ENCODE measurements at places on chromosomes 1 and 21. TPM values are rescaled to one million over a fixed set of nuclear protein-coding genes. Genes with fewer than 3 reads are reported as not detected.

IL20 gene
- not detected for total RNA-seq

SLC45A1 gene
- 3.2 TPM for total RNA-seq

FNBP1L gene
- 41.6 TPM for total RNA-seq

COG2 gene
- total RNA-seq: 35.4 TPM

ANGPTL7 gene
- total RNA-seq: 11.9 TPM

Data from subcutaneous adipose tissue (tissue), 4 donors.